ENCODE measurements at places on chromosomes 7 and 10. TPM values are rescaled to one million over a fixed set of nuclear protein-coding genes. Genes with fewer than 3 reads are reported as not detected.

Gene TRIM74
- 0.23 TPM for total RNA-seq

Gene FAM107B
- 43.5 TPM for total RNA-seq

Gene SEMA3E
- total RNA-seq: 0.13 TPM

Gene DDC
- total RNA-seq: not detected

Gene ARHGEF35
- total RNA-seq: 1.3 TPM

Gene UNC5B
- 38.6 TPM for total RNA-seq

All from smooth muscle cell of the pulmonary artery (primary cell).